ENCODE measurements at places on chromosomes 1 and 21. TPM values are rescaled to one million over a fixed set of nuclear protein-coding genes. Genes with fewer than 3 reads are reported as not detected.

MAN1C1 gene
- 9.4 TPM for total RNA-seq

MPZ gene
- 5.5 TPM for total RNA-seq

CTSK gene
- total RNA-seq, result 9.7 TPM

SLC35F3 gene
- 2.4 TPM for total RNA-seq

DYRK3 gene
- 5.9 TPM for total RNA-seq

PRELP gene
- not detected for total RNA-seq

TEDDM1 gene
- not detected for total RNA-seq

UBXN10 gene
- total RNA-seq, result 0.91 TPM

SLC44A5 gene
- 0.70 TPM for total RNA-seq

HNRNPU gene
- 319 TPM for total RNA-seq

OLIG2 gene
- not detected for total RNA-seq

FGR gene
- 2.1 TPM for total RNA-seq

MYCL gene
- 0.70 TPM for total RNA-seq

TSPEAR gene
- not detected for total RNA-seq

GNPAT gene
- total RNA-seq, result 60.1 TPM

PYHIN1 gene
- total RNA-seq, result 23.0 TPM

TMEM200B gene
- 0.36 TPM for total RNA-seq

SOX13 gene
- total RNA-seq, result 3.9 TPM

VWA5B1 gene
- total RNA-seq, result not detected

FCRL5 gene
- not detected for total RNA-seq

LYPD8 gene
- not detected for total RNA-seq

ATP6V1G3 gene
- not detected for total RNA-seq

HES5 gene
- total RNA-seq, result not detected

TRIM17 gene
- 6.2 TPM for total RNA-seq

F11R gene
- 38.8 TPM for total RNA-seq

RSPO1 gene
- not detected for total RNA-seq

UBAP2L gene
- total RNA-seq, result 171 TPM

CHRNB2 gene
- 0.05 TPM for total RNA-seq

MED8 gene
- total RNA-seq, result 71.1 TPM

NOL9 gene
- 42.3 TPM for total RNA-seq

TMEM63A gene
- 49.7 TPM for total RNA-seq

RGS13 gene
- total RNA-seq, result not detected
